ENCODE measurements at places on chromosomes 7 and 10.
A peak's percentile ranks its signal among the peaks of the same experiment; 100 is the strongest.

DNA sequence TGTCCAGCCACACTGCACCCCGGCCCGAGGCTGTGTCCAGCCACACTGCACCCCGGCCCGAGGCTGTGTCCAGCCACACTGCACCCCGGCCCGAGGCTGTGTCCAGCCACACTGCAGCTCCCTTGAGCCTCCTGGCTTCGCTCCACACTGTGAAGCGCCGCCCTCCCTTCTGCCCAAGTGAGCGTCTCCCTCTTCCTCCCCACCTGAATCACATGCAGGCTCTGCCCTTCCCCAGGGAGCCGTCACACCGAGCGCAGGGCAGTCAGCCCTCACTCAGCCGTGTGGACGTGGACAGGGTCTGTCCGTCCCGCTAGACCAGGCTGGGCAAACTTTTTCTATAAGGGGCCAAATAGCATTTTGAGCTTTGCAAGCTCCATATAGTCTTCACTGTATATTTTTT is 27.6 kb downstream of the CFAP46 start:
- DNase-seq, result no peak

- DNase-seq, result peak; percentile 64
Observed at GRCh38 chr10:101818872-101819633, 809 bp upstream of the OGA start.

DNA sequence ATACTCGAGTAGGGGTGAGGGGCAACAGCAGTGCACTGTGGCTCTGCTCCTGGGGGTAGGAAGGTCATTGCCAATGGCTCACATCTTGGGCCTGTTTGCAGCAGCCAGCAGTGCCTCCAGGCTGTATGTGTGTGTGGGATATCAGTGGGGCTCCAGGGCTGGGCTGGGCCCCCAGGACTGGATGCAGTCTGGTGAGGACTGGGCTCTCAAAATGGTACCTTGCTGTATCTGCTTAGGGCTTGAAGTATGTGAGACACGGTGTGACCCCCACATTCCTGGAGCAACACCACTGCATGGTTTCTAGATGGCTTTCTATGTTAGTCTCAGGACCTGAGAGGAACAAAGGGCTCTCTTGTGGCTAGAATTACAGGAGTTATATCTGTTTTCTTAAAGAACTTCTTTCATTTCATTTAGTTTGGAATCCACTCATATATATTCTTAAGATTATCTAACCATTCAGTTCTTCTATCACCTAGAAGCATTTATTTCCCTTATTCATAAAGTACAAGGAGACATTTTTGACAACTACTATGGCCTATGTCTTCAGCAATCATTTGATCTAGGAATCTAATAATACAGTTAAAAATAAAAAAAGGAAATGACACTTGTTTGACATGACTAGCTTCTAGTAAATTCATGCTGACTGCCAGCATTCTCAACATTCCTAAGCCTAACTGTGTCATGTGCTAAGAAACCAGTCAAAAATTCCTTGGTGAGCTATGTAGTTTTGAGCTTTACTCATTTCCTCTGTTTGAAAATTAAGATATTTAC is 443.2 kb upstream of the SEMA3A start:
- no peak for DNase-seq

DNA sequence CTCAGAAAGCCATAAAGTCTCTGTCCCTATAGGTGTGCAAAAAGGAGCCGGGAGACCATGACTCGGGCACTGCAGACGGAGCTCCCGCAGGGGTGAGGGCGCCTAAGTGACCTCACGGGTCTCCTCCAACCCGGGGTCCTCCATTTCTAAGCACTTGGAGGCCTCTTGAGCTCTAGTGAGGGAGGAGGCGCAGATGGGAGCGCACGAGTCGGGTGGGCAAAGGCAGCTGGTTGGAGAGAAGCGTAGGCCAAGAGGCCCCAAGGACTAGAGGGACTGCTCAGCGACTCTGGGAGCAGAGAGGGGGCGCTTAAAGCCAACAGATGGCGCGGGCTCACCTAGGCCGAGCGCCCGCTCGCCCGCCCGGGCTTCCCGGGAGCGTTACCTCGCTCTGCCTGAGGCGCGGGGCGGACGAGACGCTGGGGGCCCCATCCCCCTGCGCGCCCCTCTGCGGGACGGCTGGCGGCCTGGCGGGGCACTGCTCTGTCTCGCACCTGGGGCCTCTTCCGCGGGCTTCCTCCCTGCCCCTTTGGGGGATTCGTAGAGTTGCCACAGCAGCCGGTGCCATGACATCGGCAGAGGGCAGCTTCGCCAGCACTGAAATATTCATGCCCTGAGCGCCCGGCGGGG is 523 bp upstream of the CDH23 start:
- no peak for DNase-seq

- no peak for DNase-seq
Observed at GRCh38 chr7:101582971-101583370, 46.1 kb downstream of the MYL10 start.

GRCh38 chr7:84524714-84525694 is 330.4 kb upstream of the SEMA3A start:
- no peak for DNase-seq

GRCh38 chr7:116021237-116021636 is 9.3 kb downstream of the TFEC start:
- DNase-seq, result no peak

- DNase-seq, result no peak
Observed at GRCh38 chr10:46267132-46267985, 19.4 kb upstream of the ANTXRL start.

GRCh38 chr7:8134089-8134733 is 127.8 kb downstream of the ICA1 start:
- no peak for DNase-seq

GRCh38 chr7:20307119-20307518 is 23.6 kb upstream of the ITGB8 start:
- no peak for DNase-seq

DNA sequence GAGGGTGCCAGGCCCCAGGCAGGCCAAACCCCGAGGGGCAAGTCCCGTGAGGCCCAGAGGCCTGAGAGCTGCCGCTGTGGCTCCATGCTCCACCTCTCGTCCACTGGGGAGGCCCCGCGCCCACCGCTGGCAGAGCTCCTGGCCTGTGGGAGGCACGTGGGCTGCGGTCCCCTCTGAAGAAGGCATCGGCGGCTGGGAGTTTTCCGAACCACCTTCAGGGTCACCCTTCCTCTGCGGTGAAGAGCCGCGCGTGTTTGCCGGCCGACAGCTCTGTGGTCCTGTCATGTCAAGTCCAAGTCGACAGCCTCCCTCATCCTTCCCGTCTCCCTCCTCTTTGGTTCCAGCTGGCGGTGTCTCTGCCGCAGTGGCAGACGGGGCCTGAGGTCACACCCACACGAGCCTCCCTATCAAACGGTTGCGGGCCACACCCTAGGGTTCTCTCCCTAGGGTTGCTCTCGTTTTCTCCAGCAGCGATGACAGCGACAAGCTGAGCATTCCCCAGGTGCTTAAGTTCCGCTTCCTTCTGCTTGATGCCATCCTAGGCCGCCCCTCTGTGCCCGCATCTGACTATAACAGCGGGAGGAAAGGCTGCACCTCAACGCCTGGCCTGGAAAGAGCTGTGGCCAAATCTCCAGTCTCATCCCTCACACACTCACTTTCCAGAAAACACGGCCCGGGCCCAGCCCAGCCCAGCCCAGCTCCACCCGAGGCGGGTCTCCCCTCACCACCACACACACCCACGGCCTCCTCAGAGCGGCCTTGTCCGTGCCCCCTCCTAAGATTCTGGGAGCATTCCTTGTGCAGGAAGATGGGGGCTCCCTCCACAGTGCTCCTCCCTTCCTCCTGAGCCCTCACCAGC is 185.0 kb downstream of the ELFN1 start:
- no peak for DNase-seq

DNA sequence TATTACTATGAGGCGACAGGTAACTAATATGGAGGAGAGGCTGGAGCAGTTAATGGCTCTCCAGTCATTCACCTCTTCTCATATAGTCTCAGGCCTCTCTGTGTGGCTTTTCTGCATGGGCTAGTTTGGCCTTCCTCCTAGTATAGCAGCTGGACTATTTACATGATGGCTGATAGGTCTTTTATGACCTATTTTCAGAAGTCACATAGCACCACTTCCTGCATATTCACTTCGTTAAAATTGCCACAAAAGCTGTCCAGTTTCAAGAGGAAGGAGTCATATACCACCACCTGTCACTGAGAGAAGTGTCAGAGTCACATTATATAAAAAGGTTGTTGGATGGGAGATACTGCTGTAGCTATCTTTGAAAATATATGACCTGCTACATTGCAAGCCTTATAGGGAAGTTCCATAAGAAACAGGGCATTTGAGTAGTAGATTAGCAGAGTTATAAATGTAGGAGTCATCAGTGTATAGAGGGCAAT is 8.0 kb upstream of the DMTF1 start:
- no peak for DNase-seq

- no peak for DNase-seq
Observed at GRCh38 chr7:14270099-14270498, 280.6 kb upstream of the ETV1 start.

Data from C1 segment of cervical spinal cord (tissue), 14 donors.